NT2/D1 (cell line): ENCODE measurements at places on chromosomes 12 and 14.

DNA sequence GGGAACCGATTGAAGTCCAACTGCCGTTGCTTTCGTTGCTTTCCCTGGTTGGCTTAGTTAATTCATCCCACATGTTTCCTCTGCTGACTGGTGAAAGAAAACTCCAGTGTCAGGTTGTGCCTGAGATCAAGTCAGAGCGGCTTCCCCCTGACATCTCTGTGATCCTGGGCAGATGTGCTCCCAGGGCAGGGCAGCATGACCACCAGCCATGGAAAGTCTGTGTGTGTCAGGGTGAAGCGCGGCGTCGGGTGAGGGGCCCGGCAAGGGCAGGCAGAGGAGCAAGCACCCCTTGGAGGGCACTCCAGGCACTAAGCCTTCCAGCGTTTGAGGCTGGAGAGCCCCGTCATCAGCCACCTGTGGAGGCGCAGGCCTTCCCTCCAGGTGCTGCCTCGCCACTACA is 54.5 kb upstream of the IGF1 start:
- no peak for DNase-seq

DNA sequence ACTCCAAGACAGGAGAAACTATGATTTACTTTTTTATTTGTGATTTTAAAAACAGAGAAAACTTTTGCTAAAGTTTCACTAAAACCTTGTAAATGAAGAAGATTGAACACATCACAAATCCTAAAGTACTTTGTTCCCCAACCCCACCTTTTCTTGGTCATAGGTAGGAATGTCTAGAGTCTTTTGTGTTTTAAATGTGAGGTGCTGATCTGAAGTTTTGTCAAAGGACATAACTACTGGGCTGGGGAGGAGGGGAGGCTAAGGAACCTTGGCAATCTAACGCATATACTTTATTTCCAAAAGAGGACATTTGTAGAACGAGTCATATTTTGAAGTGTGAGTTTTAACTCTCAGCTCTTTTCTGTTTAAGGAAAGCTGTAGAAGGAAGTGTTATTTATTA is 37.2 kb downstream of the CATSPERB start:
- no peak for DNase-seq

DNA sequence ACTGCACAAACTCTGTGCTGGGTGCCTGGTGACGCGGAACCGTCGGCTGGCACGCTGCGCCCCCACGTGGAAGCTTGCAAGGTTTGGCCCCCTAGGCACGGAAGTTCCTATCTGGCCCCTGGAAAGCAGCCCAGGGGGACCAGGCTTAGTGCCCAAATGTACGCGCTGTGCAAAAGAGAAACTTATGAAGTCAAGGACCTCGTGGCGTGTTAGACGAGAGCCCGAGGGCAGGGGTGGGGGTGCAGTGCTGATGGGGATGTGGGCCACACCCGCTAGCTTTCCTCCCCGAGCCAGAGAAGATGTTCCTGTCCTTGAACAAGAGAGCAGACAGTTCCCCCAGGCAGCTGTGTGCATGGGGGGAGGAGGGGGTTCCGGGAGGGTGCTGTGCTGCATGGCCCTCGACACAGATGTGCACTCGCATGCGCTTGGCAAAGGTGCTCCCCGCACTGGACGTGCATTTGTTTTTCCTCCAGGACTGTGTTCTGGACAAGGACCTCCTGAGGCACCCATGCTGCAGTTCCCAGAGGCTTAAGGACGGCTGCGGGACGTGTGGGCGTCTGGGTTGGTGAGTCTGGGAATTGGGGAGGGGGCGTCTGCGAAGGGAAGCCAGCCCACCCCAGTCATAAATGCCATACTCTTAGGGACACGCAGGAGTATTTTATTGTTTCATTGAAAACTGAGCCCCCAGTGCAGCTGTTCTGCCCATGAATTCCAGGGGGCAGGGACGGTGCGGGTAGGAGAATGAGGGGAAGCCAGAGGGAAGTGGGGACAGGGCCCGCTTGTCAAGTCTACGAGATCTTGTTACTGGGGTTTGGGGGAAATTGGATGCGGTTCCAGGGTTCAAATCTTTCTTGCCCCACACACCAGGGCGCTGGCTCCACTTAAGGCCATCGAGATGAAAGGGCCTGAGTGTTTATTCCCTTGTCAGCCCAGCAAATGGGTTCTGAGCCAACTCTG is 80.0 kb downstream of the NTF3 start:
- no peak for DNase-seq

DNA sequence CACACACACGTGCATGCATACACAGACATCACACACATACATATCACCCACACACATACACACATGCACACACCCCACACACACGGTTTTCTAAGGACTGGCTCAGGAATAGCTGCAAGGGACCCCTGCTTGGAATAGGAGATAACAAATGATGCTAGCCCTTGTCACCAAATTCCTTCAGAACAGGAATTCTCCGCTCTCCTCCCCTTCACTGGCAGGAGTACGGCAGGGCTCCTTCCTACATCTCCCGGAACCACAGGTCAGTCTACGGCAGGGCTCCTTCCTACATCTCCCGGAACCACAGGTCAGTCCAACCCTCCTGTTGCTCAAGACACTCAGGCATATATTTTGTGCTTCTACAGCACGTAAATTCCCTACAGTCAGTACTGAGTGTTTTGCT is 23.9 kb downstream of the PHLDA1 start:
- no peak for DNase-seq

GRCh38 chr14:39431416-39432178 is 636 bp downstream of the FBXO33 start:
- DNase-seq: no peak

GRCh38 chr14:70666361-70666686 is 24.6 kb downstream of the TTC9 start:
- DNase-seq: no peak

- DNase-seq: peak; percentile 47
These were observed 1415.2 kb downstream of the AACS start for GRCh38 chr12:126480451-126480850.

DNA sequence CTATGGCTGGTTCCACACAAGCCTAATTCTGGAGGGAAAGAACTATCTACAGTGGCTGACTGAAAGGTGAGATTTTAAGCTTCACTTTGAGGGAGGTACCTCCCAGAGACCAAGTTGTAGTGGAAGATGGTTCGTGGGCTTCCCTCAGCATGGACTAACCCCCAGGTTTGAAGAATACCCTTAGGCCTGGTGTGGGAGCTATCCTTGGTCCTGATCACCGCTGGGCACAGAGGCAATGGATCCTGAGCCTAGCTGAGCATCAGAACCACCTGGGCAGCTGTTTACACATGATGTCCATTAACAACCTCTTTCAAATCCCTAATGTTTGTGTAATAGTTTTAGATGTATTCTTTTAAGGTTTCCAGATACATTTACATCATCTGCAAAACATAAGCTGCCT is 10.3 kb downstream of the DAO start:
- DNase-seq: no peak

- DNase-seq: no peak
These were observed 6.1 kb upstream of the CEP170B start for GRCh38 chr14:104858811-104859426.

- no peak for DNase-seq
These were observed 199.6 kb upstream of the OTX2 start for GRCh38 chr14:57009585-57010515.

GRCh38 chr12:95463050-95463449 is 10.9 kb upstream of the METAP2 start:
- no peak for DNase-seq

GRCh38 chr14:68546839-68547238 is 246.0 kb downstream of the ZFP36L1 start:
- DNase-seq: no peak

GRCh38 chr12:48126953-48127630 is 7.9 kb downstream of the PFKM start:
- no peak for DNase-seq

DNA sequence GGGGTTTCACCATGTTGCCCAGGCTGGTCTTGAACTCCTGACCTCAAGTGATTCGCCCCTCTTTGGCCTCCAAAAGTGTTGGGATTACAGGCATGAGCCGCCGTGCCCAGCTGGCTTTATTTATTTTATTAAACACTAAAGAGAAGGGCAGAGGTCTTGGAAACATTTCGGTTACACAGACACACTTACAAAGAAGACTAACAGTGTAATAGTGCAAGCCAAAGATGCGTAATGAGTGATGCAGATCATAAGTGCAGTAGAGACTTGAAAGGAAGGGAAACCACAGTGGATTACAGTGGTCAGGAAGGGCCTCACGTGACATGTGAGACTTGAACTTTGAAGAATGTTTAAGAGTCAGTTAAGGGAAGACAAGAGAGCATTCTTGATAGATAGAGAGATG is 33.9 kb upstream of the CDK17 start:
- DNase-seq: no peak

- DNase-seq: no peak
These were observed 739 bp upstream of the USP44 start for GRCh38 chr12:95551913-95552516.

DNA sequence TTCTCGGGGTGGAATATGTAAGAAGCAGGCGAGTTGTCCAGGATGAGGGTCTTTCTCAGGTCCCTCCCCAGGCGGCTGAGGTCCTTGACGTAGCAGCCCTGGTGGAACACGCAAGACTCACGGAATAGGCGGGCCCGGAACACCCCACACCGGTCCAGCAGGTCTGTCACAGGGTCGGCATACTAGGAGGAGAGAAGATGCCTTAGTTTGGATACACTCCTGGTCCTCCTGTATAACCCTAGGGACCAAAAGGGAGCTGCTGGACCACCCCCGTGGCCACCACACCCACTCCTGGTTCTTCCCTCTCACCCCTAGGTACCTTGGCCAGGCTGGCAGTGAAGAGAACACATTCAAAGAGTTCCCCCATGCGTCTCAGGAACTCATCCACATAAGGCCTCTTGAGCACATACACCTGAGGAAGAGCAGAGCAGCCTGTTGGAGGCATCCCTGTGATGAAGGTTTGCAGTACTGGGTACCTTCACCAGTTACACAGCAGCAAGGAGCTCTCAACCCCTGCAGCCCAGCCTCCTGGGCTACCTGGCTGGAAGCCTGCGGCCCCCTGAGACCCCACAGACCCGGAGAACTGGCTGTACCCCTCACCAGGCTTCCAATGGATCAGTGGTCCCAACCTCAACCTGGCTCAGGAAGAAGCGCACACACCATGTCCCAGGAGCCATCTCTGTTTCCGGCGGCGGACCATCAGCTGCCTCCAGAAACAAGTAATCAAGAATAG is 5.5 kb upstream of the AVIL start:
- no peak for DNase-seq

DNA sequence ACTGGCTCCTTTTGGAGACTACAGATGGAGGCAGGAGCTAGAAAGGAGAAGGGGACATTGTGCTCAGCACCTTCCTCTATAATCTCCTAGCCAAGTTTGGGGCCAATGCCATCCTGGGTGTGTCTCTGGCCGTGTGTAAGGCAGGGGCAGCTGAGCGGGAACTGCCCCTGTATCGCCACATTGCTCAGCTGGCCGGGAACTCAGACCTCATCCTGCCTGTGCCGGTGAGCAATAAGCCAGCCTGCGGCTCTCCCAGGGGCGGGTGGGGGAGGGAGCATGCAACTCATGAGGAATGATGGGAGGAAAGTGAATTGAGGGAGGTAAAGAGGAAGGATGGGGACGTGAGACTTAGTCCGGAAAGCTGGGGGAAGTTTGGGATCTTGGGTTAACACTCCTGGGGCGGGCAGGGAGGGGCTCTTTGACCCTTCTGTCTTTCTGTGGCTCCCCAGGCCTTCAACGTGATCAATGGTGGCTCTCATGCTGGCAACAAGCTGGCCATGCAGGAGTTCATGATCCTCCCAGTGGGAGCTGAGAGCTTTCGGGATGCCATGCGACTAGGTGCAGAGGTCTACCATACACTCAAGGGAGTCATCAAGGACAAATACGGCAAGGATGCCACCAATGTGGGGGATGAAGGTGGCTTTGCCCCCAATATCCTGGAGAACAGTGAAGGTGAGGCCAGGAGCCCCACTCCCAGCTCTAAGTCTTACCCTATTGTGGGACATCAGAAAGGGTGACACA is 3.3 kb downstream of the ENO2 start:
- DNase-seq: no peak

- no peak for DNase-seq
These were observed 504 bp downstream of the WNT5B start for GRCh38 chr12:1629338-1630132.

DNA sequence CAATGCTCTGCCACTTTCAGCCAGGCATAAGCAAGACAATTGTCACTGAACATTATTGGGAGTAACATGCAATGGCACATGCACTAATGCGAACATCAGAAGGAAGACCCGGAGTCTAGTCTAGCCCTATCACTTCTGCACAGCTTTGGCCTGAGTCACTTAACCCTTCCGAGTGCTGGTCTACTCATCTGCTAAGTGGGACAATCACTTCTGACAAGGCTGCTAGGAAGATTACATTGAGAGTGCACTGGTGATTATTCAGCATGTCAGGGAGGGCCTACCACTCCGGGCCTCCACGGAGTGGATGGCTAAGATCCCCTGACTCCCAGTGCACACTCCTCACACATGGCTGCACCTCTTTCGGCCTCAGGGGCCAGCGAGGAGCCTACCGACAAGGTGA is 240.9 kb downstream of the DPF3 start:
- DNase-seq: no peak

GRCh38 chr14:41718477-41719166 is 111.9 kb downstream of the LRFN5 start:
- no peak for DNase-seq
